Ovary (tissue), 10 donors: ENCODE measurements at places on chromosomes 11 and 22. TPM values are rescaled to one million over a fixed set of nuclear protein-coding genes. Genes with fewer than 3 reads are reported as not detected.

DNA sequence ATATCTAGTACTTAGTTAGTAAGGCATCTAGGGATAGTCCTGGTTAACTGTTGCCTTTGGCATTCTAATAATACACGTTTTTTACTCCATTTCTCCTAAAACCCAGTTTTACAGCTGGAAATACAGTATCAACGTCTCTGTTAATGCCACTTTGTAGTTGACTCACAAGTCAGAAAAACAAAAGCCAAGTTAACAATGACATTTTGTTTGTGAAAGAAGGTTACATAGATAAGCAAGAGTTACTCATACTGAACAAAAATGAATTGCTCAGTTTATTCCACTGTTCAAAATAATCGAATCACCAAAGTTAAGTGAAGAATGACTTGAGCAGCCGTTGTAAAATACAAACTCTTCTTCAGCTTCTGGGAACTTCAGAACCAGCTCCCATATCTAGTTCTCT is 540.3 kb downstream of the ETS1 start:
- no peak for DNase-seq

- DNase-seq, result peak; percentile 7
These were observed 840.3 kb downstream of the TBC1D22A start for GRCh38 chr22:47602732-47603131.

GRCh38 chr11:44725757-44726282 is 942 bp upstream of the TSPAN18 start:
- no peak for DNase-seq

DNA sequence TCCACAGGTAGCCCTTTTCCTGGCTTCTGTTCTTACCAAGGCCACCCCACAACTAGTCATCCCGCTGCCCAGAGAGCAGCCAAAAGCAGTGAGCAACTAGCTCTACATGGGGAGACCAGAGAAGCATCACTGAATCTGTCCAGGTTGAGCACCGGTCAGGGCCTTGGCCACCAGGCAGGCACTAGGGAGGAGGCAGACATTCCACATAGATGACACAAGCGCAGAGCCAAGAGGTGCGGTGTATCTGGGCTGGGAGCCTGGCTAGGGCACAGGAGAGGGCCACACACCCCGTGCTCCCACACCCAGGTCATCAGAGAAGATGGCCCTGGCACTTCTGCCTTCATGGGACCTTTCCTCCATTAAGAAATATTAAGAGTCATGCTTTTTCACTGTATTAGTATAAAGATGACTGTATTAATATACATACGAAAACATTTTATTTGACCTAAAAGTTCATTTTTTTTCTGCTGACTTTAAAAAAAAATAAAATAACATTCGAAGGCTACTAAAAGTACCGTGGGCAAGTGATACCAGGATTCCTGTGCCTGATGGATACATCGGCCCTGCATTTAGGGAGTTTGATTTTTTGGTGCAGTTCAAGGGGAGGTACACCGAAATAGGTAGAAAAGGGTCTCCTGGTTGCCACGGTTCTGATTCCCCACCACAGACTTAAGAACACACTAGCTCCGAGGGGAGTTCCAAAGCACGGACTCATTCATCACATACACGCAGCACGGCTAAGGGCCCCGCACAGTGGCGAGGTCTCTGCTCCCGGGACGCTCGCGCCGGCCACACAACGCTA is 1.2 kb downstream of the DGCR2 start:
- no peak for DNase-seq

DNA sequence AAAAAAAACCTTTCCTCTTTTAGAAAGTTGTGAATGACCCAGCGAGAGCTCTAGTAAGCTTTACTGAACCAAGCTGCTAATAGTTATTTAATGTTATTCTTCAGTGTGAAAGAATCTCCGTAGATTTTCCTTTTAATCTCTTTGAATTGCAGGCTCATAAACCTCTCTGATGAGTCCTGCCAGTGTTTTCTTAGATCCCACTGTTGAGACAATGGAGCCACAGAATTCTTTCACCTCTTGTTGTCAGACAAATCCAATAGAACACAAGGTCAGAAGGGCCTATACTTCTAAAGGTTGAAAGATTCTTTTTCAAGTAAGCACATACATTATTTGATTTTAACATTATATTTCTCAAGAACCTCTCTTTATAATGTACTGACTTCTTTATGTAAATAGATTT is 52.2 kb downstream of the DNAJC24 start:
- no peak for DNase-seq

DNA sequence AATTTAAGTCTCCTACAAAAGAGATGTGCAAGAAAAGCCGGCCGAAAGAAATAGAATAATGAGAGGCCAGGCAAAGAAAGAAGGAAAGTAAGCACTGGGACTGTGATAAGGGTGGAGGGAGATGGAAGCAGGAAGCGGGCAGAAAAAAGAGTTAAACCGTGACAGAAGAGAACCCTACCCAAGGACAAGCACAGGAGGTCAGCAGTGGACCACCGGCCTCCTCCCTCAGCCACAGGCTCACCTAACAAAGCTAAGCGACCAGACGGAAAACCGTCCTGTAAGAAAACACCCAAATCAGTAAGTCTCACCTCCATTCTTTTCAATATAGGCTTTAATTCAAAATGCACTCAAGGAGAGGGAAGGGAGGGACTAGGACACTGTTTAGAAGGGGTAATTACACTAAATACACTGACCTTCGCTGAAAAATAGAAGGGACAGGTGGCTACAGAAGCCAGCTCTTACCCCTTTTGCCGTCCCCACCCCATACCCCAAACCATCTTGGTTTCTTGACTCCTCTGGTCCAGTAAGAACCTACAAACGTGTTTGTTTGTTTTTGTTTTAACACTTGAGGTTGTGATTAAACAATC is 1.9 kb downstream of the FAM181B start:
- no peak for DNase-seq

DNA sequence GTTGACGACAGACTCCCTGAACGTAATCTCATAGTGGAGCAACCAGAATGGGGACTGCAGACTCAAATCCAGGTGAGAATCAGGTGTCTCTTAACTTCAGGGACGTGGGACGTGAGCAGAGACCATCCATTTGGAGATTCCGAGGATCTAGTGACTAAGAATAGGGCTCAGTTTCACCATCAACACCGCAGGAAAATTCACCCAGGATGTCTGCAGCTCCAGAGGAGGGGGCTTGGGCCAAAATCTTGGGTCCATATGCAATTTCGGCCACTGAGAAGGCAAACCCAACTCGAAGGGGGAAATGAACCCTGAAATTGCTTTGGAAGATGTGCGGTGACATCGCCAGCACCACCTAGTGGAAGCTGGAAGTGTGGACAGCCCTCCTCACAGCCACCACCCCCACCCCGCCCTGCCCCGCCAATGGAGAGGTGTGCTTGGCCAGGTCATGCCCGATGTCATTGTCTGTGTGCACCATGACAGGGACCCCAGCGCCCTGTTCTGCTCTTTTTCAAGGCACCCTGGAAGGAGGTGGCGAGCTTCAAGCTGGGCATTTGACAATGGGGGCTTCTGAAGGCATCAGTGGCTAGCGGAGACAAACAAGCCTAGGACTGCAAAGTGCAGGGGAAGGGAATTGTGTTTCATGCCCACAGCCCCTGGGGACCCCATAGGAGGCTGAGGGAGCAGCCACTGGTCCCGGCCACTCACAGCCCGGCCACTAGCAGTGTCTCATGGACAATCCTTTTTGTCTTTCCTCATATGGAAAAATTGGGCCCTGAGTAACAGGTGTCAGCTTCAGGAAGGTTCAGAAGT is 24.8 kb downstream of the APOL1 start:
- DNase-seq, result peak; percentile 70

GRCh38 chr22:19892925-19893324 is 38.3 kb upstream of the GNB1L start:
- DNase-seq, result no peak

ACTN3 gene
- 0.22 TPM for polyA plus RNA-seq

SCGB2A2 gene
- not detected for polyA plus RNA-seq

ZNF280A gene
- polyA plus RNA-seq, result not detected

GGT1 gene
- polyA plus RNA-seq, result 1.7 TPM

C11orf97 gene
- not detected for polyA plus RNA-seq
